ENCODE measurements at places on chromosomes 5 and 9.

DNA sequence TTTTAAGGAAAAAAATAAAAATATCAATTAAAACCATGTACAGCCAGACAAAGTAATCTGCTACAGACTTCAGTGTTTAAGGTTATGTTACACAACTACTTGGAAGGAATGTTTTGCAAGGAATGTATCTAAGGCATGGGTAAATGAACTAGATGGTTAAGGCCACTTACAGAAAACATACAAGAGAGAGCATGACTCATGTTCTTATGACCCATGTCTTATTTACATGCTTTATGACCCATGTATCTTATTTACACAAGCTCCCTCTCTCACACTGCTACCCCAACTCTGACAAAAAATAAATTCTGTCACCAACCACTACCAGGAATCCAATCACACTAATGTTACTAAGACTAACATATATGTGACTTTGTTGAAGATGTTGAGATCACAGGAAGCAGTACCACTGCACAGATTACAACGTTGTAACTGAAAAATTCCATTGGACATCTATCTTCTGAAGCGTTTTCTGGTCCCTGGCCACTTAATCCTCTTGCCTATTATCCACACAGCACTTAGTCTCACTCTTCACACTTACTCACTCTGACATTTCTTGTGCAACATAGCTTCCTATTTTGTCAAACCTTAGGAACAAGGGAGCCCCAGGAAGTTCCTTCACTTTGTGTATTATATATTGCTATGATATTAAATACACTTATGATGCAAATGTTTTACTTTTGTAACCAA lies 1630.1 kb upstream of the C9orf72 start:
- DNase-seq, result no peak

- no peak for DNase-seq
Measured at GRCh38 chr5:156475182-156476157, 148.5 kb downstream of the SGCD start.

DNA sequence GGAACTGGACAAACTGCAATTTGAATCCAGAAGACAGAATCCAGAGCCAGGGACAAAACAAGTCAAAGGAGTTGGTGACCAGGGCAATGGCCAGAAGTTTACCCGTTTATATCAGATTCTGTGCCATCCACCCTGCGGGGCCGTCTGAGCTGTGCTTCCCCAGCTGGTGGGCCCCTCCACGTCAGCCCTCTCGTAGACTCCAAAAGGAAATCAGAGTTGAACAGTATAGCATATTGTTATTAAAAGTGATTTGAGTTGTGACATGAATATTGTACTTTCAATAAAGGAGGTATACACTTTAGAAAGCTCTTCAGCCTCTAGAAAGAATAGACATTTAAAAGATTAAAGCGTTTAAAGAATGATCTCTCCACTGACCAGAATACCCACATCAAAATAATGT lies 102.4 kb downstream of the NFIB start:
- no peak for DNase-seq

DNA sequence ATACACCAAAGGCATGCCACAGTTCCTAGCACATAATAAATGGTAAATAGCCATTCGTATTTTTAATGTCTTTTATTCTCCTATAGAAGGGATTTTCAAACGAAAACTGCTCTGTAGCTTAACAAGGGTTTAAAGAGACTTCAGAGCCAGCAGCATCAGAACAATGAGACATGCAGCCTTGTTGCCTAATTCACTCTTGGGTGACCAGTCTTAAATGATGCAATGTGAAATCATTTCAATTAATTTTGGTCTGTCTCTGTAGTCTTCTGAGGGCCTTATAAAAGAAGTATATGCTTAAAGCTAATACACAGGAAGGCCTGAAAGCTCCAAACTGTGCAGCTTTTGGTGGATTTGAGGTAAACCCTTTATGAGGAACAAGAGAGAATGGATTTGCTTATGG lies 888.8 kb upstream of the WWC1 start:
- no peak for DNase-seq

- no peak for DNase-seq
Measured at GRCh38 chr9:78196258-78196657, 39.6 kb upstream of the CEP78 start.

- DNase-seq, result peak; percentile 5
Measured at GRCh38 chr9:36603006-36603405, 30.3 kb downstream of the MELK start.

DNA sequence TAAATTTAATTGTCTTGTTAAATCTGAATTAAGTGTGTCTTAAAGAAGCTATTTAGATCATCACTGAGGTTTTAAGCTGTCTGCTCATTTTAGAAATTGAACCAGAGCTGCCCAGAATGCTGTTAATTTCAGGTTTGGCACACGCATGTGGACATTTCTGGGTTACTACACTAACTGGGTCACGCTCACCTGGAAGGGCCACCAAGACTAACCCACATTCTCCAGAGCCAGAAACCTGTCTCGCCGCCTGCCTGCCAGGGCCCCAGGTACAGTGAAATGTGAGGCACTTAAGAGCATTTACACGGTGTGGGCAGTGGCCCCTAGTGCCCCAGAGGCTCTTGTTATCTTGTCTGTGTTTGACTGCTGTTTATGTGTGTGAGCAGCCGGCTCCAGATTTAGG lies 46.6 kb downstream of the ATP10B start:
- no peak for DNase-seq

DNA sequence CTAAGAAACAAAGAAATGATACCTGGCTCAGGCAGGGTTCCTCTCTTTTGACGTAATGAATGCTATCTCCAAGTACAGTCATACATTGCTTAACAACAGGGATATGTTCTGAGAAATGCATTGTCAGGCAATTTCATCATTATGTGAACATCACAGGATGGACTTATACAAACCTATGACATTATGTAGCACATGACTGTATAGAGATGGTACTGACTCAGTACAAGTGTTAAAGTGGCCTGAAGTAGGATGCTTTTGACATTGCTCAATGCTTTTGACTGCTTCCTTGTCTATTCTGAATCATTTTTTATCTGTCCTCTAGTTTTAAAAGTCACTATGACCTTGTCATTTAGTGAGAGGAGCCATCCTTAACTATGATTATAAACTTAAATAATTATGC lies 147.6 kb downstream of the NR2F1-AS1 start:
- no peak for DNase-seq

GRCh38 chr5:160434022-160434531 lies 12.4 kb downstream of the PTTG1 start:
- no peak for DNase-seq

- DNase-seq, result no peak
Measured at GRCh38 chr9:69895185-69895584, 74.6 kb downstream of the CFAP95 start.

- DNase-seq, result no peak
Measured at GRCh38 chr5:82347201-82347865, 69.2 kb upstream of the RPS23 start.

DNA sequence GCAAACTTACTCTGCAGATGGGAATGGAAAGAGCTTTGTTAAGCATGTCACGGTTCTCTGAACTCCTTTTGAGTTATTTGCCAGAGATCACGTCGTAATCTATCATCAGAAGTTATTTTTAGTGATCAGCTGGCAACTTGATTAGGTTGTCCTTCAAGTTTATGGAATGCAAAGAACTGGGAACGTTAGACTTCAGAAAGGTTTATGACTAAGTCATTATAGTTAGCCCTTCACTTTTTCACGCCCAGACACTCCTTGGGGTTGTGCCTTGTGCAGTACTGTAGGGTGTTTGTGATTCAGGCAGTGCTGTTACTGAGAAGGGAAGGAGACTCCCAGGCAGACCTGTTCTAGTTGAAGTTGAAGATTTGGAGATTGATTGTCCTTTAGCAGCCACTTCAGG lies 26.8 kb upstream of the PHF2 start:
- no peak for DNase-seq

DNA sequence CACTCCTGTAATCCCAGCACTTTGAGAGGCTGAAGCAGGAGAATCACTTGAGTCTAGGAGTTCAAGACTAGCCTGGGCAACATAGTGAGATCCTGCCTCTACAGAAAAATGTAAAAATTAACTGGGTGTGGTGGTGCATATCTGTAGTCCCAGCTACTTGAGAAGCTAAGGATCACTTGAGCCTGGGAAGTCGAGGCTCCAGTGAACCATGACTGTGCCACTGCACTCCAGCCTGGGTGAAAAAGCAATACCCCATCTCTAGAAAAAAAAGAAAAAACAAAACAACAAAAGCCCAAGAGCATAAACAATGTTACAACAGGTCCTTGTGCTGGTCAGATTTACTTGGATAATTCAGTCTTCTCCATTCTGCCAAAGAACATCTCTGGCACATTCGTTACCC lies 44.3 kb upstream of the TGFBR1 start:
- no peak for DNase-seq

Data from CD4-positive, alpha-beta T cell treated with Interleukin-21 for 1 hour (primary cell).